Hematopoietic multipotent progenitor cell treated with erythropoietin and hydrocortisone succinate and interleukin-3 and kit ligand, for 17 days (in vitro differentiated cells): ENCODE measurements at places on chromosomes 16 and 17.

DNA sequence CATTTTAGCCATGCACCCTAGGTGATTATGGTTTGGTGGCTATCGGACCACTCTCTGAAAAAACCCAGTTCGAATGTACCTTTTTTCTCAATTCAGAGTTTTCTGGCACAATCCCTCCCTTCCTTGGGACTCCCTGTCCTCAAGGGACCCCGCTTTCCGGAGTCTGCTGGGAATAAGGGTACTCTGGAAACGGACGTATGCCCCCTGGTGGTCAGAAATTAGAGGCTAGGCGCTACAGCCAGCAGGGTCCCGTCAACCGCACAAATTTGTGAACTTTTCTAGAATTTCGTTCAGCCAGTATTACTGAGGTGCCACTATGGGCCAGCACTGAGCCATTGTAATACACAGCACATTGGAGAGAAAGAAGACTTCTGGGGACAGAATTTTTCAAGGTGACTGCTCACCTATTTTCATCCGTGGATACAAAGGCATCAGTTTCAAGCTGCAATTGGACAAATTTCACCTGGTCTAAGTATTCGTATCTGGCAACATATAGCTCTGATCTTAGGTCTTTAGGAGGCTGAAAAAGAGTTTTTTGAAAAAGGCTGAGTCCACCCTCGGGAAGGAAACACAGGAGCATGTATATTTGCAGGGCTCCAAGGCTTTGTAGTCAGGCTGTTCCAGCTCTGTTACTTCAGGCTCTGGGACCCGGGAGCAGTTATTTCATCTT, 27.1 kb upstream of the CRYBA1 start:
- peak; percentile 82 for DNase-seq

GRCh38 chr16:4272114-4272956, 488 bp downstream of the TFAP4 start:
- peak; percentile 12 for DNase-seq

DNA sequence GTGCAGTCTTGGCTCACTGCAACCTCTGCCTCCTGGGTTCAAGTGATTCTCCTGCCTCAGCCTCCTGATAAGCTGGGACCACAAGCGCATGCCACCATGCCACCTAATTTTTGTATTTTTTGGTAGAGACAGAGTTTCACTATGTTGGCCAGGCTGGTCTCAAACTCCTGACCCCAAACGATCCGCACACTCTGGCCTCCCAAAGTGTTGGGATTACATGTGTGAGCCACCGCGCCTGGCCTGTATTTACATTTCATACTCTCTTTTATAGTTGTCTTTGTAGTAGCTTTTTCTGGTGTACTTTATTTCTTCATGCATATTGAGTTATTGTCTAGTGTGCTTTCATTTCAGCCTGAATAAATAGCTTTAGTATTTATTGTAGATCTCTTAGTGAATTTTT, 10.1 kb upstream of the ADORA2B start:
- no peak for DNase-seq

GRCh38 chr16:48041981-48042421, 113.8 kb downstream of the ABCC12 start:
- no peak for DNase-seq

DNA sequence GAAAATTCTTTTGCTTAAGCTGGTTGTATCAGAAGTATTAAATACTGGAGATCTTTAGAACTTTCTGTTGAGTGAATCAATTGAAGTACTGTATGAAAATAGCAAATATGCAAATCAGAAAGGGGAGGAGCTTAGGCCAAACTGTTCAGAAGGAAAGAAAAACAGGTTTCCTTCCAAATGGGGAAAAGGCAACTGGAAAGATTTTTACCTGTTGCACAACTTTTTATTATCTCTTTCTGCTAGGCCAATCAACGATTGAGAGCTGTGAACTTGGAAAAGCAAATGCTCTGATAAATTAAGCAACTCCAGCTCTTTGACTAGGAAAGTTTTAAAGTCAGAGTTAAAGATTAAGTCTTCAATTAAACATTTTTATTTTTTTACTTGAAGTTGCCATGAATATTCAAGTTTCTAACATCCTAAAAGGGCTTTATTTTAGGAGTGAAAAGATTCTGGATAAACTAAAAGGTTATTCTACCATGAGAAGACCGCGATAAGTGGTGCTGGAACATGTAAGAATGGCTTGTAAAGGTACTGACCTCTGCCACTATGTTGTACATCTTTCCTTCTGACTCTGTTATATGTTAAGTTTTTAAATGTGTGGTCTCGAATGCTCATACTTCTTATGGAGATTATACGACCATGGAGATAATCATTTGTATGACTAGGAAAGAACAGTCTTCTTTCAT, 16.5 kb downstream of the DCUN1D3 start:
- DNase-seq: no peak

- DNase-seq: no peak
Observed at GRCh38 chr17:40493697-40494096, 7.7 kb downstream of the TNS4 start.

DNA sequence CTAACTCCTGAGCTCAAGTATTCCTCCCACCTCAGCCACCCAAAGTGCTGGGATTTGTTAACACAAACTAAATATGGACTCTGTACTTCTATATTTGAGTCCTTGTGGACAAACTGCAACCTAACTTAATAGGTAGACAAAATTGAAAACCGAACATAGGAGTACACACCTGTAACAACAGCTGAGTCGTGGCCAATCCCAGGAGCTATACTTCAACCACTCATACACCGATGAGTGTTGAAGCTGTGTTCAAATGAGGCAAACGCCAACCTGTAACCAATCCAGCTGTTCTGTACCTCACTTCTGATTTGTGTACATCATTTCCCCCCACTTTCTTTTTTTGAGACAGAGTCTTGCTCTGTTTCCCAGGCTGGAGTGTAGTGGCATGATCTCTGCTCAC, 471.5 kb upstream of the C16orf82 start:
- DNase-seq: no peak
